SJCRH30 (cell line): ENCODE measurements at places on chromosomes 3 and 15. TPM values are rescaled to one million over a fixed set of nuclear protein-coding genes. Genes with fewer than 3 reads are reported as not detected.

B3GNT5 gene
- total RNA-seq, result 16.5 and 19.7 TPM in 2 replicates

BNC1 gene
- total RNA-seq, result not detected in 2 replicates

GRCh38 chr3:52763466-52763865, 7.3 kb downstream of the NEK4 start:
- H3K36me3 ChIP-seq, result peaks cover 39% of the 10 kb centered on the region
- H3K27ac ChIP-seq, result no peak overlapping the region
- no peak for DNase-seq
- no peaks in the 10 kb centered on the region for H3K27me3 ChIP-seq
- no peak overlapping the region for H3K4me3 ChIP-seq

DNA sequence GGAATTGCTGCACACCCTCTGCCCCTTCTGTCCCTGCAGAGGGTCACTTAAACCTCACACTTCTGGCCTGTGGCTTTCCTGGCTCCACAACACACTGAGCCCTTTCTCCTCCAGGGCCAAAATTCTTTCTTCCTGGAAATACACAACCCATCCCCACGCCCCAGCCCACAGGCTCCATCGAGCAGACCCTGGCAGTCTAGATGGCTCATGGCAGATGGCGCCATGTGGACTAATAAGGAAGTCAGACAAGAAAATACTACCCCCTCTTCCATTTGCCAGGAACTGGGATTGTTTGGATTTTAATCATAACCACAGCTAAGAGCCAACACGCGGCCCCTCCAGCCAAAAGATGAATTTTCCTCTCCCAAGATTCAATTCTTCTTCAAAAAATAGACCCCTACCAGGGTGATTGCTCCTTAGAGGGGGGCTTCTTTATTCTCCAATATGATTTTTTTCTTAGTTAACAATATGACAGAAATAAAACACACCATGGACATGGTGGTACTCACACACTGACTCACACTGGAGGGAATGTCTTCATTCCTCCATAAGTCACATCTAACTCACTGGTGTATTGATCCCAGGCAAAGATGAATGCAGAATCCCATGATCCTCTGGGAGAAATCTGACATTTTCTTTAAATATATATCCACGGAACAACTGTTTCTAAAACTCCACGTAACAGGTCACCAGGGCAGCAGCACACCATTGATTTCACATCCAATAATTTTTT, 111.5 kb downstream of the NTRK3 start:
- H3K27ac ChIP-seq, result peak overlapping the region; percentile 20; the same call in 1 of the 2 replicates
- peak; percentile 57 for DNase-seq

DNA sequence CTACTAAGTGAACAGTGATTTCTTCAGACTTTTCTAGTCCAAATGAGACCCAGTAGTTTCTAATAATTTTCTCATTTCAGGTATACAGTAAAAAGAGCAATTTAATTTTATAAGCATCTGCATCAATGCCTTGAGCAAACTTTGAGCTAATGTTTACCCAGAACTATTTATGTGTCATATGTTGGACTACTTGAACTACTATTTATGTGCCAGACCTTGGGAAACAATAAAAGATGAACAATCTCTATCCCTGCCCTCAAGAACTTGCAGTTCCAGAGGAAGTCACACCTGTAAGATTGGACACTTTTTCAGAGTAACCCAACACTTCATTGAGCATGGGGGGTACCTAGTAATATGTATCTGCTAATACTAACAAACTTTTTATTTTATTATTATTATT, 2.3 kb upstream of the UBE3A start:
- no peak overlapping the region for H3K4me3 ChIP-seq
- peaks cover 5% of the 10 kb centered on the region for H3K36me3 ChIP-seq
- H3K4me1 ChIP-seq, result no peaks in the 10 kb centered on the region
- H3K27ac ChIP-seq, result no peak overlapping the region
- H3K27me3 ChIP-seq, result no peaks in the 10 kb centered on the region

DNA sequence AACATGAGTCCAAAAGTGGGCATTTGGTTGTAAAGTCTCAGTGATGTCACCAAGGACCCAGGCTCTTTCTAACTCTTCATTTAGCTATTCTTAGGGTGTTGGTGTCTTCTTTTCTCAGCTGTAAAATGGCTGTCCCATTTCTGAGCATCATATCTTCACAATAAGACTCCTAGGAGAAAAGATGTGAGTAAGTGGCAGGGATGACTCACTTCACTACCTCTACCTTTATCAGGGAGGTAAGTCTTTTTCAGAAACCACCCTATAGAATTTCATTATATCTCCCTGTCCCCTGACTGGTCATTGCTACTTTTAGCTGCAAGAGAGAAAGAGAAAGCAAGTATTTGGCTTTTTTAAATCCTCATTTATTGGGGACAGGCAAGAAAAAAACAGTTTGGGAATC, 300.2 kb upstream of the RBMS3 start:
- no peaks in the 10 kb centered on the region for H3K36me3 ChIP-seq
- H3K27me3 ChIP-seq, result no peaks in the 10 kb centered on the region
- H3K4me1 ChIP-seq, result no peaks in the 10 kb centered on the region
- DNase-seq, result no peak
- no peak overlapping the region for H3K27ac ChIP-seq

DNA sequence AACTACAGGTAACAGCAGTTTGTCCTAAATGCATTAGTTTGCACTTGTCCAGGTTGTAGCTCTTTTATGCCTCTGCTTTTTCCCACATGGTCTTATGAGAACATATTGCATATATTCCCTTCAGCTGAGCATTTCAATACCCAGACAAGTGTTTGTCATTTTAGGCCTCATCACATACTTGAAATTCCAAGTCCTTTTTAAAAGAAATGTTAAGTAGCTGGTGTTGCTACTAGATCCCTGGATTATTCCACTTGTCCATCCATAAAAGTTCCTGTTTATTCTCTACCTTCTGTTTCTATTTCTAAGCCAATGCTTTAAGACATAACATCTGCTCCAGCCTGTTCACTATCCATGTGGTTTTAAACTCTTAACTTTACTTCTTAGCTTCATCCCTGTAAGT, 128.4 kb downstream of the NECTIN3 start:
- peak; percentile 7 for DNase-seq
- peak overlapping the region; percentile 24 for H3K27ac ChIP-seq
- no peaks in the 10 kb centered on the region for H3K27me3 ChIP-seq
- no peak overlapping the region for H3K4me3 ChIP-seq
